ENCODE measurements at places on chromosomes 7 and 10.

DNA sequence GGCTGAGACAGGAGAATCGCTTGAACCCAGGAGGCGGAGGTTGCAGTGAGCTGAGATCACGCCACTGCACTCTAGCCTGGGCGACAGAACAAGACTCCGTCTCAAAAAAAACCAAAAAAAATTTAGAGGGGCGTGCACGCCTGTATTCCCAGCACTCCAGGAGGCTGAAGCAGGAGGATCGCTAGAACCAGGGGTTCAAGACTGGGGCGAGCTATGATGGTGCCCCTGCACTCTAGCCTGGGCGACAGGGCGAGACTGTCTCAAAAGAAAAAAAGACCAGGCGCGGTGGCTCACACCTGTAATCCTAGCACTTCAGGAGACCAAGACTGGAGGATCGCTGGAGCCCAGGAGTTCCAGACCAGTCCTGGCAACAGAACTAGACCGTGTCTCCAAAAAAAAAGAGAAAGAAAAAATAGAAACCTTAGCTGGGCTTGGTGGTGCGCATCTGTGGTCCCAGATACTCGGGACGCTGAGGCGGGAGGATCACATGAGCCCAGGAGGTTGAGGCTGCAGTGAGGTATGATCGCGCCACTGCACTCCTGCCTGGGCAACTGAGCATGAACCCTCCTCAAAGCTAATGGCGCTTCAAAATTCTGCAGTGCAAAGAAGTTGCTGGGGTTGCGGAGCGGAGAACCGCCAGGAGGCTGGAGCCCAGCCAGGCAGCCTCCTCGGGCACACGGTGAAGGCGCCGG lies 382 bp upstream of the MBLAC1 start:
- DNase-seq = no peak

GRCh38 chr7:142379201-142379885 lies 121.5 kb upstream of the PRSS58 start:
- DNase-seq = no peak

DNA sequence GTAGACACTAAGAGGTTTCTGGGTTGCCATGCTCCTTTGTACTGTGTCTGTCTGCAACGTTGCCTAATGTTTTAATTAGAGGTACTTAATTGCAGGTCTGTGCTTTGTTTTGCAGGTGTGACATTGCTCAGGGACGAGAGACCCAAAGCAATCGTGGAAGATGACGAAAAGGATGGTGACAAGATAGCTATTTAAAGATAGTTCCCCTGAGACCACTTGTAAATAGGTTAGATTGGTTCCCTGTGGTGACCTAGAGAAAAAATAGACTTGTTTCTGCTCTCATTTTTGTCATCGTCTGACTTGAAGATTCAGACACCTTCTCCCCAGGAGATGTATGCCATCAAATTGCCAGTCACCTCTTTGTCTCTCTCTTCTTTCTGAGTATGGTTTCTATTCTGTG lies 20.1 kb downstream of the PPP1R17 start:
- DNase-seq = no peak

GRCh38 chr7:96218664-96219243 lies 103.1 kb downstream of the SLC25A13 start:
- DNase-seq = no peak

DNA sequence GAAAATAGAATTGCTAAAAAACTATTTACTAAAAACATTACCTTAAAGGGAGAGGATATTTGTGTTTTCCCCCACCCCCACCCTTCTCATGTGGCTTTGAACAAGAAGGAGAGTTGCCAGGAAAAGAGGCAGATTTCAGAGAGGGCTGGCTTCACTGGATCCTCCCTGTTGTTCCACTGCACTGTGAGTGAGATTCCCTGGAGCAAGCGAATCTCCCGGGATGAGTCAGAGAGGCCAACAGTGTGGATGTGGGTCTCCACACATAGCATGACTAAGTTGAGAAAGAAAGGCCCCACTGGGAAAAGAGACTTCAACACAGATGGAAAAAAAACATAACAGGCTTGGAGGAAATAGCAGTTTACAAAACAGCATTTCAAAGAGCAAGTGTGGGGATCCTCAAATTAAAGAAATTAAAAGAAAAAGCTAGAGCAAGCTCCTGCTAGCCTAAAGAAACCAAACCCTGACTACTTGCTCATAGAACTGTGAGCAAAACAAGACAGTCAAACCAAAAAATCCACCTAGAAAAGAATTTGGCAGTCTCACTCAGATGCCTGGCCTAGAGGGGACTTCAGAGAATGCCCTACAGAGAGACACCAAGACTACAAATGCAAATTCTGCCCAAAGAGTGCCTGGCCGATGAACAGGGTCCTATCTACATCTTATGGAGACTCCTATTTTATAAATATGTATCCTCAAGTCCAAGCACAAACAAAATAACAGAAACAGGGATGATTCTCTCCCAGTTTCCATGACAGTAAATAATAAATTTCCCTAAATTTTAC lies 3.4 kb downstream of the CAV1 start:
- no peak for DNase-seq

DNA sequence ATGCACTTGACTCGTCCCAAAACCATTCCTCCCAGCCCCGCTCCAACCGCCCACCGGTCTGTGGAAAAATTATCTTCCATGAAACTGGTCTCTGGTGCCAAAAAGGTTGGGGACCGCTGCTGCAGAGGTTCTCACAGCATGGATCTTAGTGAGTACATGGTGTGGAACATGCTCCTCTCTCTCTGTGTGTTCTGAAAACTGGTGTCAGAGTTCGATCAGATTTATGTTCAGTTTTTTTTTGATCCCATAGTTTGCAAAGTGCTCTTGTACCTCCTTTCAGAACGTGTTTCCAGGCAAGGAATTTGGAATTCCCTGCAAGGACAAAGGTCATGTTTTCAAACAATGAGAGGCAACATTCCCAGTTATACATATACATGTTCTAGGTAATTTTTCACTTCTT lies 61.2 kb upstream of the FAM171A1 start:
- no peak for DNase-seq

DNA sequence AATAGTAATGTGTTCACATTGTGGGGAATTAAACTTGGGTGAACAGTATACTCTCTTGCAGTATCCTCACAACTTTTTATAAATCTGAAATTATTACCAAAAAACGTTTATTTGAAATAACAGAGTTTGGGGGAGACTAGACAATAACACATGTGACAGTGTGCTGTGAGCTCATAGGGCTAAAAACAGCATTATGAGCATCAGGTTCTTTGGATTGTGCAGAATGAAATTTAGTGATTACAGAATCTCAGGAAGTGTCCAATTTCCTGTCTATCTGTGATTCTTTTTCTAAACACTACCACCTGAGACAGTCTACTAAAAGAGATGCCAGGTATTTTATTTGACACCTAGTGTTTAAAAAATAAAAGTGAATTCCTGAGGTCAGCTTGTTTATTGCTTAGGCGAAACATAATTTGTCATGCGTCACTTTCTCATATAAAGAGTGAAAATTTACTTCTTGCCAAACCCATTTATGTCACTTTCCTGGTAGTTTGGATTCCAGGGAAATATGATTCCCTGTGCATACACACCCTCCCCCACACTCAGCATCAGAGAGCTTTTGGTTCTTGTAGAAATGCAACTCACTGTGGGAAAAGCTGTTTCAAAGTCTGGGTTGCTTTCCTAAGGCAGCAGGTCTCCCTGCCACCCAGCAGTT lies 71.2 kb downstream of the AOAH start:
- no peak for DNase-seq

- no peak for DNase-seq
Observed at GRCh38 chr10:112728118-112728883, 221.7 kb upstream of the TCF7L2 start.

DNA sequence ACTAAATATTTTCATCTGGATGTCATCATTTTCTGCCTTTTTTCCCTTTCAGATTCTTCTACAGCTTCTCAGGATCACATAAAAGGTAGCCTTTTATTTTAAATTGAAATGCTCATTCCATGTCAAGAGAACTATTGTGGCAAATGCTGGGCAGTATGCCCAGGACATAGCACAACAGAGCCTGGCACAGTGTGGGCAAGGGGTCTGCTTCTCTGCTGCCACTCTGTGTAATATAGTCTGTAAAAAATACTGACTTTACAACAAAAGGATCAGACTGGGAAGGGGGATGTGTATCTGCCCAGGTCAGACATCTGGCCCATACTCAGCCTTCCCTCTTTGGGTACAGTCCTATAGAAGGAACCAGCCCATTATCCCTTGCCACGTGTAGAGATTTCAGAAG lies 62.7 kb downstream of the CUZD1 start:
- DNase-seq = no peak

GRCh38 chr7:1708596-1709251 lies 38.6 kb downstream of the ELFN1 start:
- DNase-seq = no peak

- no peak for DNase-seq
Observed at GRCh38 chr7:43041724-43042123, 70.7 kb upstream of the HECW1 start.

GRCh38 chr7:21318916-21319270 lies 109.0 kb upstream of the SP4 start:
- DNase-seq = no peak

DNA sequence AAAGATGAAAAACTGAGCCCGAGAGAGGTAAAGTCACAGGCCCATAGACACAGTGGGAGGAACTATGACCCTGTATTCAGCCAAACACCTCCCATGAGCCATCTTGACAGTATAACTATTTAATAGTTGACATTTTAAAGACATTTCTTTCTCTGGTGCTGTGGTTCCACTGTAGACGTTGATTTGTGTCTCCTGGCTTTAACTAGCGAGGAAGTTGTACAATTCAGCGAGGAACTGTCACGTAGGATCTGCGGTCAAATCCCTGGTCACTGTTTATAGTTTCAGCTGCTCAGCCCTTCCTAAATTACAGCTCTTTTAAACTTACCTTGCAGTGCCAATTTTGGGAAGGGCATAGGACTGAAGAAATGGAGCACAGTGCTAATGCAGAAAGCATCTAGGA lies 7.1 kb upstream of the CELF2 start:
- DNase-seq = no peak

DNA sequence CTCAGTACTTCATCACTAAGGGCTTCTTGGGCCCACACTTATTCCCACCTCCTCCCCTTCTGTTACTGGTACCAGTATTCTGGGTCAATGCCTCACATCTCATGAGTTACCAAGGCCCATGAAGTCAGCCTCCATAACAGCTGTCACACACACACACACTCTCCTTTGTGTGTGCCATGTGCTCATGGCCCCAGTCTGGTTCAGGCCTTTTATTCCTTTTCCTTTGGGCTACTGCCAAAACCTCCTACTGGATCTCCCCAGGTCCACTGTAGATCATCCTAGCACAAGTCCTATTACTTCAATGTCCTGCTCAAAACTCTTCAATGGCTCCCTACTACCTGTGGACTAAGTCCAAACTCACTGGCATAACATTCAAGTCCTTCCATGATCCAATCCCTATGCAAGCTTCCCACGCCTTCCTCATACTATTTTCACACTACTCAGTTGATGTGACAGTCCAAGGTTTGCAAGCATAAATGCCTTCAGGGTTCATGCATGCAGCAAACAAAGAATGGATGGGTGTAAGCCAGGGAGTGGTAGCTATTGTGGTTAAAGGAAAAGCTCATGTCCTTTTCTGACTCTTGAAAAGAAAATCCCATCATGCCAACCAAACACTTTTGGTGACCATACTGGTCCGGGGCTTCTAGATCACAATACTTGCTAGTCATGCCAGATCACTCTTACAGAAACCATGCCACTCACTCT lies 68.1 kb downstream of the CCDC6 start:
- no peak for DNase-seq

GRCh38 chr10:32386623-32387260 lies 39.8 kb upstream of the EPC1 start:
- no peak for DNase-seq

- DNase-seq = peak; percentile 67
Observed at GRCh38 chr10:79196470-79197461, 128.0 kb downstream of the ZMIZ1 start.

DNA sequence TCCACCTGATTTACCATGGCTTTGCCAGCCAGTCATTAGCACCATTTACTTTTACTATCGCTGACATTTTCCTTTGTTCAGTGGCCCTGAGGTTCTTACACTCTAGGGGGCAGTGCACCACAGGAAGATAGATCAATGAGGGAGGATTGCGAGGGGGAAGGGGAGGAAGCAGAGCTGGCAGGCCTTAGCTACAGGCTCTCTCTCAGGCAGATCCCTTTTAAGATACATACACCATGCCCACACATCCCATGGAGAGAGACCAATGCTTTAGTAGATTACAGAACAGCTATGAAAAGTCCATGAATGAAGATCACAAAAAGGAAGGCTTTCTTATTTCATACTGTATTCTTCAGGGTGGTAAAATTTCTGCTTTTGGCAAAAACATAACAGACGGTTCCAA lies 47.4 kb downstream of the DENND11 start:
- peak; percentile 37 for DNase-seq

DNA sequence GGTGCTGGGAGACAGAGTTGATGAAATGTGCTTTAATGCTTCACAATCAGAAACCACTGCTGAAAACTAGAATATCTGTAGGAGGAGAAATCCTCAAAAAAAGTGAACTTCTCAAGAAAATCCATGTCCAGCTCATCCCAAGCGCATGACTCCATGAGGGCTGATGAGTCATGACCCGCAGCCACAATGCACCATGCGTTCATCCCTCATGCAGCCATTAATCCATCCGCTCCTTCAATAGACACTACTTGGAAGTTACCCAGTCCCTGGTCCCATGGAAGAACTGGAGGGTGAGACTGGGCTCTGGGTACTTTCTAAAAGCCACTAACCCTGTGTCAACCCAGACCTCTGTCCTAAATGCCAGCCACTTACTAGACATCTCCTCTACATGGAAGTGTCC lies 24.4 kb downstream of the TMEM273 start:
- no peak for DNase-seq

DNA sequence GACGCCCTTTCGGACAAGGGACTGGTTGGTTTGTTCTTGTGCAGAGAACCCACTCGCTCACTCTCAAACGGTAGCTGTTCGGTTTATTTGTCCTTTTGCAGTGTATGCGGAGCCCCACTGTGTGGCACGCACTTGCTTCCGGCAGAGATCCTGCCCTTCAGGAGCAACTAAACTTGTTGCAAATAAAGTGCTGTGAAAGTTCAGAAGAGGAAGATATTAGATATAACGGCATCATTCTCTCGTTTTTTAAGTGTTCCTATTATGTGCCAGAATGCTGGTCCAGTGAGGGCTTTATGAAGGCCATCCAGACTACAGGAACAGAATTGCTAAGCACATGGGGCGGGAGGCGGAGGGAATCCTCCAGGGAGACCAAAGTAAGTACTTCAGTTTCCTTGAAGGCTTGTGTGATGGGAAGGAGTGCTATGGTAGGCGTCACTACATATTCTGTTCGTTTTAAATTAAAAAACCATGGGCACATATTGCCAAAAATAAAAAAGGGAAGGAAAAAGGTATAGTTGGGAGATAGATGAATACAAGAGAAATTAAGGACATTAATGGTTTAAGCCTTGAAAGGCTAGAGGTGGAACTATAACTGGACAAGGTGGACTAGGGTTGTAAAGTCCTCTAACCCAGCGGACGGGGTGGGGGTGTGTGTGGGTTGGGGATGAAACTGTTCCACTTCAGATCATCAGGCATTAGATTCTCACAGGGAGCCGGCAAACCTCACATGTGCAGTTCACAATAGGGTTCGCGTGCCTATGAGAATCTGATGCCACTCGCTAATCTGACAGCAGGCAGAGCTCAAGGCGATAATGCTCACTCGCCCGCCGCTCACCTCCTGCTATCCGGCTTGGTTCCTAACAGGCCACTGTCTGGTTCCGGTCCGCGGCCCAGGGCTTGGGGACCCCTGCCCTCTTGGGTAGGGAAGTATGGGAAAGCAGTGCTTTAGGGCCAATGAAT lies 704 bp upstream of the ERLIN1 start:
- no peak for DNase-seq

- DNase-seq = no peak
Observed at GRCh38 chr7:33630359-33630758, 275.0 kb upstream of the BMPER start.

GRCh38 chr7:96414931-96415292 lies 93.0 kb upstream of the SLC25A13 start:
- DNase-seq = no peak

All from activated T-cell treated with anti-CD3 and anti-CD28 coated beads for 1 hour (primary cell).